Ascending aorta (tissue), 2 donors: ENCODE measurements at places on chromosomes 3 and 15.

DNA sequence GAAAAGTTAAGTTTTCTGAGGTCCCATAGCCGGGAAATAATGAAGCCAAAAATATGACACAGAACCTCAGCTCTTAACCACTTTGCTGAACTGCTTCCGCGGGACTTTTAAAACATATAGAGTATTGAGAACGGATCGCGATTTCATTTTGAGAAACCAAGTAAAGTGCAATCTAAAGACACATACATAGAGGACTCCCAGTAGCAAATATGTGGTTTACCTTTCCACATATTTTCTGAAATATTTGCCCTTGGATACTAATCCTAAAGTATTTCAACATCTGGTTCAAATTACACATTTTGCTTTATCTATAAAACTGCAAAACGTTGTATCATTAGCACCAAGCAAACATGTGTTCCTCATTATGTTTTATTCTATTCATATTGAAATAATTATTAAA lies 776.5 kb downstream of the ROBO2 start:
- no peak for DNase-seq
- H3K4me3 ChIP-seq, result no peak overlapping the region
- H3K27me3 ChIP-seq, result no peaks in the 10 kb centered on the region
- H3K4me1 ChIP-seq, result no peaks in the 10 kb centered on the region
- no peak overlapping the region for H3K27ac ChIP-seq

GRCh38 chr15:87118435-87118834 lies 1038.8 kb downstream of the AGBL1 start:
- H3K36me3 ChIP-seq, result no peaks in the 10 kb centered on the region
- H3K27me3 ChIP-seq, result no peaks in the 10 kb centered on the region
- H3K27ac ChIP-seq, result no peak overlapping the region
- no peak overlapping the region for H3K4me3 ChIP-seq
- no peak for DNase-seq
- H3K4me1 ChIP-seq, result no peaks in the 10 kb centered on the region

DNA sequence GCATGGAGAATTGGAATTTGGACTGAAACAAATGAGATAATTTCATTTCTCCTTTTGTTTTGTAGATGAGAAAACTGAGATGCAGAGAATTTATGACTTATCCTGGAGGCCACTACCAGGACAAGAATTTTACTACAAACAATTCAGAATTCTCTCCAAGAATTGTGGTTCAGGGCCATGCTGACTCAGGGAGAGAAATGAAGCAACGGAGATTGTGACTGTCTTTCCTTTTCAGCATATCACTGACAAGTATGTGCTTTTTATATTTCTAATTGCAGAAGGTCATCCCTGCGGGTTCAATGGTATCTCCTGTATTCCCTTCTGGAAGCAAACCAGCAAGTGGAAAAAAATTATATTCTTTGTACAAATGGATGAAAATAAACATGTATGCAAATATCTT lies 170.8 kb upstream of the MITF start:
- no peaks in the 10 kb centered on the region for H3K27me3 ChIP-seq
- DNase-seq, result no peak
- no peaks in the 10 kb centered on the region for H3K4me1 ChIP-seq
- H3K4me3 ChIP-seq, result no peak overlapping the region
- H3K27ac ChIP-seq, result no peak overlapping the region
- no peaks in the 10 kb centered on the region for H3K36me3 ChIP-seq

DNA sequence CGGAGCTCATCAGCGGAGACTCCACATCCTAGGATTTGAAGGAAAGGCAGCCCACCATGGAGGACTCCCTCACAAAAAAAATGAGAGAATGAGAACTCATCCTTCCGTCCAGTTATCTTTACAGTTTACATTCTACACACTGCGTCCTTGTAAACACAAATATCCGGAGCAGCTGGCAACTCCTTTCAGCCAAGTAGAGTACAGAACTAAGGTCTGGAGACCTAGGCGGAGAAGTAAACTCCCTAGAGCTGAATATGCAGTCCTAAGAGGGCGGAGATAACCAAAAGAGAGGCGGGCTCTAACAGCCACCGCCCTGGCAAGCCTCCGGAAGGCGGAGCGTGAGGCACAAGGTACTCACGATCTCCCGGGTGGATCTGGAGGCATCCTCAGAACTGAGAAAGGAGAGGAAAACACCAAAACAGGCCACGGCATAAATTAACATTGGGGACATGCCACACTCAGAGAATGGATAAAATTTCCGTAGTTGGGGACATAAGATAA lies 924 bp upstream of the SIN3A start:
- peaks cover 13% of the 10 kb centered on the region for H3K4me1 ChIP-seq
- DNase-seq, result peak; percentile 59
- H3K27me3 ChIP-seq, result no peaks in the 10 kb centered on the region
- H3K36me3 ChIP-seq, result no peaks in the 10 kb centered on the region
- peak overlapping the region; percentile 93 for H3K27ac ChIP-seq
- peak overlapping the region; percentile 60 for H3K4me3 ChIP-seq

DNA sequence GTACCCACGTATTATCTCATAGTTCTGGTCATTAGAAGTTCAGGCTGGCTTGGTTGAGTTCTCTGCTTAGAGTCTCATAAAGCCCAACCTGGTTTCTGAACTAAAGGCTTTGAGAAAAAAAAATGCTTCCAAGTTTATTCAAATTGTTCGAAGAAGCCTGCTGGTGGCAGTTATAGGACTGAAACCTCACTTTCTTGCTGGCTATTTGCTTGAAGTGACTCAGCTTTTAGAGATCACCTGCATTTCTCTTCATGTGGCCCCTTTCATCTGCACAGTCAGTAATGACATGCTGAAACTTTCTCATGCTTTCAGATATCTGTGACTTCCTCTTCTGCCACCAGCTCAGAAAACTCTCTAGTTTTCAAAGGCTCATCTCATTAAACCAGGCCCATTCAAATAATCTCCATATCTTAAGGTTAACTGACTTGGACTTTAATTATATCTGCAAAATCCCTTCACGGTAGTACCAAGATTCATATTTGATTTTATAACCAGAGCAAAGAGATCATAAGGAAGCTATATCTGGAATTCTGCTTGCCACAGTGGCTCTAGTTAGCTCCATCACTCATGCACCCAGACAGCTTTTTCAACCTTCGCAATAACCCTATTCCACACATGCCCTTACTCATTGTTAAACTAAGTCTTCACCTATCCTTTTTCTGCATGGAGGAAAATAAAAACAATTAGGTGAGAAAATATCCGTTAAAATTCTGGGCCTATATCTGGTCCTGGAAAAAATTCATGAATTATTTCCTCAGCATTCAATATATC lies 433.8 kb upstream of the CBLB start:
- no peak overlapping the region for H3K27ac ChIP-seq
- H3K36me3 ChIP-seq, result no peaks in the 10 kb centered on the region
- DNase-seq, result no peak
- H3K27me3 ChIP-seq, result no peaks in the 10 kb centered on the region
- no peak overlapping the region for H3K4me3 ChIP-seq
- H3K4me1 ChIP-seq, result peaks cover 3% of the 10 kb centered on the region

DNA sequence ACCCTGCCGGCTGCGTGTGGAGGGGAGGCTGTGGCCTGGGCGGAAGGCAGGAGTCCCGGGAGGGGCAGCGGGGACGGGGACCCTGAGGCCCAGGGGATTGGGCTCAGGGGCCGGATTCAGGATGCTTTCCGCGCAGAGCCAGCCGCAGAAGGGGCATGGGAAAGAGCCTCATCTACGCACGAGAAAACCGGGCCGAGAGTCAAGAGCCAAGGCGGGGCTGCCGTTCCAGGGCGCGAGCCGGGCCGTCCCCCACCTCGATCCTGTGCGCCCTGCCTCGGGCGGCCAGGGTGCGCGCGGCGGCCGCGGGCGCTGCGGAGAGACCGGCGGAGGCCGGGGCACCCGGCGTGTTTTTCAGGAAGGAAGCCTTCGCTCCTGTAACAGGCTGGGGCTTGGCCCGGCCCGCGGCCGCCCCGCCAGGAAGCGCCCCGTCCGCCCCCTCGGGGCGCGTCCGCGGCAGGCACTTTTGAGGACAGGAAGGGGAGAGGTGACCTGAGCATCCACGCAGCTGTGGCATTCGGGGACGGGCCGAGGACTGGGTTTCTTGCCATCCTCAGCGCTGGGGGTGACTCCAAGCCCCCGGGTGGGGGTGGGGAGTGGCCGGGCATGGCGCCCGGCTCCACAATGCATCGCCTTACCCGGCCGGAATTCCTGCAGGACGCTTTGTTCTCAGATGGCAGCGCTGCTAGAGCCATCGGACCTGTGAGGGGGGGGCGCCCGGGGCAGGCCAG lies 62.3 kb upstream of the GATA2 start:
- no peak for DNase-seq
- no peak overlapping the region for H3K4me3 ChIP-seq
- H3K27me3 ChIP-seq, result no peaks in the 10 kb centered on the region
- H3K27ac ChIP-seq, result no peak overlapping the region

DNA sequence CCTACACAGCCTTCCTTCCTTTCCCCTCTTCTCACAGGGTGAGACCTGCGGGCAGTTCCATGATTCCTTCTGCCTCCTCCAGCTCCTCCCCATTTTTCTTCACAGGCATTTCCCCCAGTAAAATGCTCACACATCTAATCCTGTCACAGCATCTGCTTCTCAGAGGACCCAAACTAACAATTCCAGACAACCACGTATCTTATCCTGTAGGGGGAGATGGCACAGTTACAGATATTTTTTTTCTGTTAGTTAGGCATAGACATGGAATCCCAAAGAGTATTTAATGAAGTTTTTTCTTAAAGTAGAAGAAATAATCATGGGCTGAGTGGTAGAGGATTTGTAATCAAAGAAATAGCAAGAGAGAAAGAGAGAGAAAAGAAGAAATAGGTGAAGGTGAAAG lies 373.1 kb upstream of the ADAMTS9 start:
- no peaks in the 10 kb centered on the region for H3K4me1 ChIP-seq
- H3K27me3 ChIP-seq, result no peaks in the 10 kb centered on the region
- H3K27ac ChIP-seq, result no peak overlapping the region
- no peak for DNase-seq
- H3K36me3 ChIP-seq, result no peaks in the 10 kb centered on the region
- no peak overlapping the region for H3K4me3 ChIP-seq

DNA sequence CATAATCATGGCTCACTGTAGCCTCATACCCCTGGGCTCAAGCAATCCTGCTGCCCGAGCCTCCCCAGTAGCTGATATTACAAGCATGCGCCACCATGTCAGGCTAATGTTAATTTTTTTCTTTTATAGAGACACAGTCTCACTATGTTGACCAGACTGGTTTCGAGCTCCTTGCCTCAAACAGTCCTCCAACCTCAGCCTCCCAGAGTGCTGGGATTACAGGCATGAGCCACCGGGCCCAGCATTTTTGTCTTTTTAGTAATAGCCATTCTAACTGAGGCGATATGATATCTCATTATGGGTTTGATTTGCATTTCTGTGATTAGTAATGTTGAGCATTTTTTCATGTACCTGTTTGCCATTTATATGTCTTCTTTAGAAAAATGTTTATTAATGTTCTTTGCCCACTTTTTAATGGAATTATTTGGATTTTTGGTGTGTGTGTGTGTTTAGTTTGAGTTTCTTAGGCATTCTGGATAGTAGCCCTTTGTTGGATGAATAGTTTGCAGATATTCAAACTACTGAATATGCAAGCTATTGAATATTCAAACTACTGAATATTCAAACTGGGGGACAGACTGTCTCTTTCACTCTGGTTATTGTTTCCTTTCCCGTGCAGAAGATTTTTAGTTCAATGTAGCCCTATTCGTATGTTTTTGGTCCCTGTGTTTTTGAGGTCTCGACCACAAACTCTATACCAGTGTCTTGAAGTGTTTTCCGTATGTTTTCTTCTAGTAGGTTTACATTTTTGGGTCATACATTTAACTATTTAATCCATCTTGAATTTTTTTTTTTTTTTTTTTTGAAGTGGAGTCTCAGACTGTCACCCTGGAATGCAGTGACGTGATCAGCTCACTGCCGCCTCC lies 39.2 kb downstream of the CCDC66 start:
- H3K4me3 ChIP-seq, result no peak overlapping the region
- peaks cover 59% of the 10 kb centered on the region for H3K36me3 ChIP-seq
- no peak overlapping the region for H3K27ac ChIP-seq
- H3K4me1 ChIP-seq, result no peaks in the 10 kb centered on the region
- no peak for DNase-seq
- no peaks in the 10 kb centered on the region for H3K27me3 ChIP-seq

DNA sequence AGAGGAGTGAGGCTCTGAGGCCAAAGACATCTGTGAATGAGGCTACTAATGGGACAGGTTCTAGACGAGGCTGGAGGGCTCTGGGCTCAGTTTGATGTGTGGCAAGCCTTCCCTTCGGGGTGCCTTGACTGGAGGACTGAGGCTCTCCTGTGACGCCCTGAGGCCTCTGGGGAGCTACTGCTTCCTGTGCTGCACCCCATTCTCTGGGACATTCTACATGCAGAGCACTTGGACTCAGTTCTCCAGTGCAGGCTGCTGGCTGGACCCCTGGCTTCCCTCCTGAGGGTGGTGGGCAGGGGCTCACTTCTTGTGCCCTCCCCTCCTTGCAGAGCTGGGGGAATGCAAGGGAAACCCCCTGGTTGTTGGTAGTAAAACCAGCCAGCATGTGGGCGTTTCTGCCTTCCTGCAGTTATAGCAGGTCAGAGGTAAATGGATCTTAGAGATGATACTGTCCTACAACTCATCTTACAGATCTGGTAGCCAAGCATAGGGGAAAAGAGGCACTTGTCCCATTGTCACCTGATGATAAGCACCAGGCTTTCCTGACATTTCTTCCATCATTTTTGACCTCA lies 133.3 kb downstream of the CHDH start:
- no peaks in the 10 kb centered on the region for H3K36me3 ChIP-seq
- no peaks in the 10 kb centered on the region for H3K27me3 ChIP-seq
- no peak overlapping the region for H3K27ac ChIP-seq
- H3K4me1 ChIP-seq, result no peaks in the 10 kb centered on the region
- no peak overlapping the region for H3K4me3 ChIP-seq

DNA sequence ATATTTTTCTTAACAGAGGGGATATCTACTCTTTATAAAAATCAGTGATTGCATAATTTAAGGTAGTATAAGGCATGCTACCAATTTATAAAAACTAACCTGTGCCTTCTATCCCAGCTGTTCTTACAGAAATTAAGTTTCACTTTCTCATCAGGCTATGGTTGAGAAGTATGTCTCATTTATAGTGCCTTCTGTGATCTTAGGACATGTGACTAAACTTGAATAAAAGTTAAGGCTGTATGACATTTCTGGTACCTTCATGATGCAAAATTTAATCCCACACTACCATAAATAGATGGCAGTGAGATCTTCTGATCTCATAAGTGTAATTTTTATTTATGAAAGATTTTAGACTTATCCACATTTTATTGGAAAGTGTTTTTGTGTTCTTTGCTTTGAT lies 12.6 kb downstream of the TIPARP start:
- H3K27ac ChIP-seq, result no peak overlapping the region
- no peak for DNase-seq
- peaks cover 17% of the 10 kb centered on the region for H3K4me1 ChIP-seq
- no peaks in the 10 kb centered on the region for H3K36me3 ChIP-seq

- H3K27ac ChIP-seq, result no peak overlapping the region
- no peaks in the 10 kb centered on the region for H3K36me3 ChIP-seq
- H3K4me3 ChIP-seq, result no peak overlapping the region
- H3K27me3 ChIP-seq, result no peaks in the 10 kb centered on the region
- H3K4me1 ChIP-seq, result no peaks in the 10 kb centered on the region
These were observed 24.2 kb downstream of the RNU5B-1 start for GRCh38 chr15:65328506-65329287.
